ENCODE measurements at places on chromosomes 4 and X.

GRCh38 chrX:22686138-22686541 is 313.6 kb upstream of the DDX53 start:
- peak; percentile 4 for DNase-seq

- DNase-seq: no peak
Observed at GRCh38 chrX:112571388-112571787, 108.3 kb downstream of the LHFPL1 start.

- DNase-seq: no peak
Observed at GRCh38 chrX:122238801-122239200, 945.3 kb upstream of the GRIA3 start.

GRCh38 chr4:1354136-1354982 is 7.4 kb downstream of the UVSSA start:
- DNase-seq: peak; percentile 52

- DNase-seq: no peak
Observed at GRCh38 chr4:20273793-20274192, 22.1 kb downstream of the SLIT2 start.

All from NB4 (cell line).